ENCODE measurements at places on chromosomes 13 and 19.
A peak's percentile ranks its signal among the peaks of the same experiment; 100 is the strongest.

- no peak for DNase-seq
Observed at GRCh38 chr13:103952183-103952582, 886.0 kb upstream of the SLC10A2 start.

- no peak for DNase-seq
Observed at GRCh38 chr19:38055010-38055409, 148.0 kb downstream of the SIPA1L3 start.

- DNase-seq = no peak
Observed at GRCh38 chr19:47438793-47439220, 19.5 kb upstream of the MEIS3 start.

DNA sequence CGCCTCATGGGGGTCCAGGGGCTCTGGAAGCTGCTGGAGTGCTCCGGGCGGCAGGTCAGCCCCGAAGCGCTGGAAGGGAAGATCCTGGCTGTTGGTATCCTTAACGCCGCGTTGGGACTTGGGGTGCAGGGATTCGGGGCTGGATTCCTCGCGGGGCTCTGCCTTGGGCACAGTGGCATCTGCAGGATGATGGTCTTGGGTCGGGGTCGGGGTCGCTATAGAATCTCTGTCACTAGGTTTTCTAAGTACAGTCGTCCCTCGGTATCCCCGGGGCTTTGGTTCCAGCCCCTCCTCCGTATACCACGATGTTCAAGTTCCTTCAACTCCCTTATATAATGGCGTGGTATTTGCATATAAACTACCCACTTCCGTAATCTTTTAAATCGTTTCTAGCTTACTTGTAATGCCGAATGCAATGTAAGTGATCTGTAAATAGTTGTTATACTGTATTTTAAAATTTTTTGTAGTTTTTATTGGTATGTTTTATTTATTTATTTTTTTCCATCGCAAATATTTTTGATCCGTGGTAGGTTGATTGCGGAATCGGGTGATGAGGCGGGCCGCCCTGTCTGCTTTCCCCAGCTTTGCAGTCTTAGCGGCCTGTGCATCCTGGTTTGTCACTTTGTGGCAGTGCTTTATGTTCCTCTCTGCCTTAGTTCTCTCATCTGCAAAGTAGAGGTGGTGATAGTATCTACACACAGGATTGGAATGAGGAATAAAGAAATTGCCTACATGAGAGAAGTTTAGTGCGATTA, 606 bp downstream of the ERCC5 start:
- DNase-seq = peak; percentile 31
